ENCODE measurements at places on chromosomes 6 and 20. TPM values are rescaled to one million over a fixed set of nuclear protein-coding genes. Genes with fewer than 3 reads are reported as not detected.

The TCP11 gene
- not detected for polyA plus RNA-seq

The KIF13A gene
- polyA plus RNA-seq, result 28.0 TPM

The DUSP22 gene
- polyA plus RNA-seq, result 18.8 TPM

- H3K27me3 ChIP-seq, result no peaks in the 10 kb centered on the region
- peak overlapping the region; percentile 76 for H3K27ac ChIP-seq
- DNase-seq, result no peak
- no peaks in the 10 kb centered on the region for H3K36me3 ChIP-seq
These were observed 37.7 kb downstream of the ARHGAP18 start for GRCh38 chr6:129672341-129672682.

GRCh38 chr6:3236005-3236404, 8.6 kb upstream of the TUBB2B start:
- no peak overlapping the region for H3K27ac ChIP-seq
- H3K27me3 ChIP-seq, result peaks cover 38% of the 10 kb centered on the region
- H3K4me1 ChIP-seq, result peaks cover 10% of the 10 kb centered on the region
- no peak for DNase-seq
- no peaks in the 10 kb centered on the region for H3K36me3 ChIP-seq
- H3K4me3 ChIP-seq, result no peak overlapping the region

GRCh38 chr6:42916288-42916687, 435 bp downstream of the PTCRA start:
- no peaks in the 10 kb centered on the region for H3K27me3 ChIP-seq
- no peak for DNase-seq
- H3K4me1 ChIP-seq, result no peaks in the 10 kb centered on the region
- H3K4me3 ChIP-seq, result no peak overlapping the region

DNA sequence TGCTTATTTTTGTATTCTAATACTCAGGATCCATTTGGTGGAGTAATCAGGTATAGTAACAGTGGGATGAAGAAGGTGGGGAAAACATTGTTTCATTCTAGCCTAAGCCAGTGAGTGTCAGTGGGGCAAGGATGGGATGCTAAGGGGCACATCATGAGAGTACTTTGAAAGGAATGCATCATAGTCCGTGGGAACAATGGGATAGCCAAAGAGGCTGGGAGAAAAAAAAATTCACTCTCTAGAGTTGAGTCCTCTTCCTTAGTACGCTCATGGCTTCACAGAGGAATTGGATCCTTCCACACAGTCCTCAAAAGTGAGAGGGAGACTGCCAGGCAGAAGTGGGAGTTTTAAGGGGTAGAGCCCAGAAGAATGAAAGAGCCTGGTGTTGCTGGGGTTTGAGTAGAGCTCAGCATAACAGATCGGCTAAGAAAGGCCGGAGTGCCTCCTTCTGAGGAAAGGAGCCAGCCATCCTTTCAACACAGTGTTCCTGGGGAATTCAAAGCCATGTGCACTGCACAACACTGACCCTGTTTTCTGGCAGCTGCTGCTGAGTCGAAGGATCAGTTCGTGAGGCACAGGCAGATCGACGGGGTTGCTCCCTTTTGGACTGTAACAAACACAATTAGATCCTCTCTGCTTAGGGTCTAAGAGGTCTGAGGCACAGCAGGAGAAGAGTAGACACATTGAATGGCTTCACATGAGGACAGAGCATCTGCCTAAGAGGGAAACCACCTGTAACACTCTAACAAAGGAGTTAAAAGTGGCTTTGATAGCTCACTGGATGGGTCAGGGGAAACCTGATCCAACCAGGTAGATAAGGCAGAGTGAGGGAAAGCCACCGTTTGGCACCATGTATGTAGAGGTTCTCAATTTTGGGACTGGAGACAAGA, 61.2 kb downstream of the ELOVL5 start:
- DNase-seq, result no peak
- no peak overlapping the region for H3K4me3 ChIP-seq
- peaks cover 7% of the 10 kb centered on the region for H3K36me3 ChIP-seq
- no peaks in the 10 kb centered on the region for H3K4me1 ChIP-seq

- H3K36me3 ChIP-seq, result no peaks in the 10 kb centered on the region
- no peaks in the 10 kb centered on the region for H3K4me1 ChIP-seq
- H3K4me3 ChIP-seq, result no peak overlapping the region
- no peaks in the 10 kb centered on the region for H3K27me3 ChIP-seq
- no peak for DNase-seq
- no peak overlapping the region for H3K27ac ChIP-seq
These were observed 19.3 kb downstream of the PREX1 start for GRCh38 chr20:48808382-48809034.

GRCh38 chr6:40347571-40348011, 239.6 kb downstream of the LRFN2 start:
- H3K4me3 ChIP-seq, result no peak overlapping the region

Measured in small intestine (tissue), 16 donors.